EL (cell line): ENCODE measurements at places on chromosomes 12 and 14.
A peak's percentile ranks its signal among the peaks of the same experiment; 100 is the strongest.

DNA sequence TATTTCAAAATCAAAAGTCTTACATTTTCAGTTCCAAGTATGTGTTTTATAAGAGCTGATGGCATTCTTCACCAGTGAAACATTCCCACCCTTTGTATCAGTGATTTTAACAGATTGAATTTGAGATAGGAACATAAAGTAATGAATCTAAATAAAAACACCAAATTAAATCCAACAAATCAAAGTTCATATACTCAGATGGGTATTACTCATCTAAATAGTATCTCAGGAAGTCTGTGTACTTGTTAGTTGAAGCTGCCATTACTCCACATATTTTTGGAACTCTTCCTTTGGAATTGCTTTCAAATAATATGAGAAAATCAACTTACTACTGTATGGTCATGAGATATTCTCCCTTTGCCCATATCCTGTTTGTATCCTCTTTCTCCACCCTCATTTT lies 89.1 kb downstream of the MIA2 start:
- DNase-seq: peak; percentile 34

DNA sequence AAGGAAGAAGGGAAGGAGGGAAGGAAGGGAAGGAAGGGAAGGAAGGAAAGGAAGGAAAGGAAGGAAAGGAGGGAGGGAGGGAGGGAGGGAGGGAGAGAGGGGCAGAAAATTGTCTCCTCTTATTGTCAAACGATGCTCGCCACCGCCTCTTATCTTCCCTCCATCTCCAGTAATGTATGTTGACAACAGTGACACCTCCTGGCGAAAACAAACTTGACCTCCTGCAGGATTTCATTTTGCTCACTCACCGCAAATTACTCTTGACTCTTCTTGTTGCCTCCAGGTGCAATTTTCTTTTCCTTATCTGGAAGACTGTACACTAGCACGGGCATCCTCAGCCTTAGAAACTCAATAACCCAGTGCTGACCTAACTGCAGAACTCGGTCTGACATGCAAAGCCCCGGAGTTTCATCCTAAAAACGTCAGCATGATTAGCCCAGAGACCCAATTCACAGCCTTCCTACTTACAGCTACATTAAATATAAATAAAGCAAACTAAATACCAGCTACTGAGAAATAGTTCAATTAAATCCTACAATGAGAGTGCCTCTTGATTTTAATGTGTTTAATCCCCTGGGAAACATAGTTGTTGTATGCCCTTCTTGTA lies 512.4 kb upstream of the TMPO start:
- DNase-seq: peak; percentile 17

- no peak for DNase-seq
Observed at GRCh38 chr14:67173719-67174118, 15.5 kb upstream of the GARIN2 start.

DNA sequence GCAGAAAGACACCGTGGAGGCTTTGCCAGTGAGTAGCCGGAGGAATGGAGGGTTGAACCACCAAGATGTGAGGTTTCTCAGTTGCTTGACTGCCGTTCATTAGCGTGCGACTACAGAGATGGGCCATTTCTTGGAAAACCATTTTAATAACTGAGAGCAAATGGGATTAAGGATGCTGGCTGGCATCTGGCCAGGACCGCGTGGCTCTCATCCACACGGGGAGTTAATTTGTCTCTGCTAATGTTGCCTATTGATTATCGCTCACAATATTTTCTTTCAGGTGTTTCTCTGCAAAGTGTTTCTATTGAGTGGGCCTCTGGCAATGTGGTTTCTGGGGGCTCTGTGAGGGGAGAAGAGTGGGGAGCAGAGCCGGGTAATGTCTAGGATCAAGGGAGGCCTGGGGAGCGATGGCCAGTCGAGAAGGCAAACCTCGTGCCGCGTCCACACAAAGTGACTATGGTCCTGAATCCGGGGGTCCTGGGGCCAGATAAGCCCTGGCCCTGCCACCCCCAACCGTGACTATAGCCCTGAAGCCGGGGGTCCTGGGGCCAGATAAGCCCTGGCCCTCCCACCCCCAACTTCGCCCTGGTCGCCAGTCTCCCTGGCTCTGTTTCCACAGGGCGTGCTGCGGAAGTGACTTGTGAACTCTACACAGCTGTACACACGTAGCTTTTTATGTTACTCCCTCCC lies 110.6 kb downstream of the PRMT8 start:
- no peak for DNase-seq

- DNase-seq: peak; percentile 15
Observed at GRCh38 chr14:94748667-94749347, 21.1 kb downstream of the GSC start.

DNA sequence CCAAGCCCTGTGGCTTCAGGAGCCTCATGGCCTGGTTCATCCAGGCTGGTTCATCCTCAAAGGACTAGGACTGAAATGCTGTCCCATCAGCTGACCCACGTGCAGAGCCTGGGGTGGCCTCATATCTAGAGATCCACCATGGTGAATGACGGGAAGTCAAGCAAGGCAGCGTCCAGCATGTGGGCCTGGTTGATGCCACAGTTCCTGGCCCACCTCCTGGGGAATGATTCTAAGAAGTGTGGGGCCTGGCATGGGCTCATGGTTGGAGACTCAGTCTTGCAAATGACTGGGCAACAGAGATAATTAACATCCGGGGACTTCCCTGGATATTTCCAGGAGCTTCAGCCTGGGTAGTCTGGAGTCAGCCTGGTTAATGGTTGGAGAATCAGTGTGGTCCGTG lies 302.4 kb upstream of the SFSWAP start:
- DNase-seq: no peak

- DNase-seq: peak; percentile 66
Observed at GRCh38 chr14:32201193-32201815, 541 bp upstream of the RNU6-7 start.

- peak; percentile 38 for DNase-seq
Observed at GRCh38 chr14:49893309-49894213, 679 bp downstream of the ARF6 start.

DNA sequence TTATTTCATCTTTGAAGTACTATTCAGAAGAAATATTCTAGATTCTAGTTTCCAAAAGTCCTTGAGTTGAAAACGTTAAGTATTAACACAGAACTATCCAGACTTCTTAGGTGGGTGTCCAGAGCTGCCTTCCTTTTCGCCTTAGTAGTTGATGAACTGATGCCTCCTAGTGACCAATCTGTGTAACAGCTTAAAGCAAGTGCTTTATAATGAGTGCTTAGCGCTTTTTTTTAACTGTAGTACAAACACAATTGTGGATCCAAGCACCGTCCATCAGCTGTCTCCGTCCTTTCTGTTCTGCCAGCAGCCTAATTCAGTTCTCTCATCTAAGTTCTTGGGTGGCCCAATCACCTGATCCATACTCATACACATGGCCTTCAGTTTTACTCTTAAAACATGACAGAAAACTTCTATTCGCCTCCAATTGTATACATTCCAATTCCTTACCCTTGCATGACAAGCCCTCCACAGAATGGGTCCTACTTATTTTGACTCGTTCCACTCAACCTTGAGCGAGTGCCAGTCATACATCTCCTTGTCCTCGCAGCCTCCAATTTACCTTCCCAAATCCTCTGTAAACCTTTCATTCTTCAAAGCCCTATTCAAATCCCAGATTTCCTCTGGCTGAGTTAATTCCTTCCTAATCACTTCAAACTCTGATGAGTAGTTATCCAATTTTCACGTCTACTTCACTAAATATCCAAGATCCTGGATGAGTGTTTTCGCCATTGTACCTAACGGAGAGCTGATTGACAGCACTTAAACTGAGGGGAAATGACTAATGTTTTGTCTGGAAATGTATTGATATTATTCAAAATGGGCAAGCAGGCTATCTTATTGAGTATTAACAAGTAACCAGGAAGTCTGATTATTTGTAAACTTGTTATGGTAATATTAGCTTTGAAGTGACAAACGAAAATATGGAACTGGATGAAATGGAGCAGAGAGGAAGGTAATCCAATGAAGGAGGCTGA lies 5.8 kb upstream of the PHLDA1 start:
- peak; percentile 80 for DNase-seq
